ENCODE measurements at places on chromosomes 3 and 15.
A peak's percentile ranks its signal among the peaks of the same experiment; 100 is the strongest.

DNA sequence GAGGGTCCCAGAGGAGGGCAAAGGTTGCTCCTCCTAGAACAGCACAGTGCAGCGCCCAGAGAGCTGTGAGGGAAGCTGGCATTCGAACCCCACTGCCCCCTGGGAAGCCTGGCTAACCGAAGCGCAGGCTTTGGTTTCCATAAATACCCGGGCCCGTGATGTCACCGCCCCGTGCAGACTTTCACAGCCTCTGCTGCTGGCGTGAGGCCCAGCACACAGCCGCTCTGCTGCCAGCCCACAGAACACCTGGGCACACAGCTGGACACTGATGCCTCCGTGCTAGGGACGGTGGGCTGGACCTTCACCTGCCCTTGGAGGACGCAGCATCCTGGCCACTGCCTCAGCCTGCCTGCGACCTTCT, 1.0 kb downstream of the IQSEC1 start:
- DNase-seq: no peak

DNA sequence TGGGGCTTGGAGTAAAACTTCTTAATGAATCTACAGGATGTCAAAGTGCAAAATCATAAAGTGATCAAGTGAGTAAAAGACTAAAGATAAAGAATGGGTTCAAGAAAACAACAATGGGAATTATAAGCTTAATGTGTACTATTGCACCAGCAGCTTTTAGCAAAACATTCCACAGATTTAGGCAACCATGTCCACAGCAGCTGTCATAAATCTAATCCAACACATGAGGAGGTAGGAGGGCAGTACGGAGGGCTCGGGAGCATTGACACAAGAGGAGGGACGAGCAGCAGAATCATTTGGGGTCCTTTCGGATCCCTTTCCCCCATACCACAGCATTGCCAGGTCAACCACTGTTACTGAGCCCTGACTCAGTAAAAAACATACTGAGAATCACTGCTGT, 464.3 kb upstream of the WNT5A start:
- no peak for DNase-seq

DNA sequence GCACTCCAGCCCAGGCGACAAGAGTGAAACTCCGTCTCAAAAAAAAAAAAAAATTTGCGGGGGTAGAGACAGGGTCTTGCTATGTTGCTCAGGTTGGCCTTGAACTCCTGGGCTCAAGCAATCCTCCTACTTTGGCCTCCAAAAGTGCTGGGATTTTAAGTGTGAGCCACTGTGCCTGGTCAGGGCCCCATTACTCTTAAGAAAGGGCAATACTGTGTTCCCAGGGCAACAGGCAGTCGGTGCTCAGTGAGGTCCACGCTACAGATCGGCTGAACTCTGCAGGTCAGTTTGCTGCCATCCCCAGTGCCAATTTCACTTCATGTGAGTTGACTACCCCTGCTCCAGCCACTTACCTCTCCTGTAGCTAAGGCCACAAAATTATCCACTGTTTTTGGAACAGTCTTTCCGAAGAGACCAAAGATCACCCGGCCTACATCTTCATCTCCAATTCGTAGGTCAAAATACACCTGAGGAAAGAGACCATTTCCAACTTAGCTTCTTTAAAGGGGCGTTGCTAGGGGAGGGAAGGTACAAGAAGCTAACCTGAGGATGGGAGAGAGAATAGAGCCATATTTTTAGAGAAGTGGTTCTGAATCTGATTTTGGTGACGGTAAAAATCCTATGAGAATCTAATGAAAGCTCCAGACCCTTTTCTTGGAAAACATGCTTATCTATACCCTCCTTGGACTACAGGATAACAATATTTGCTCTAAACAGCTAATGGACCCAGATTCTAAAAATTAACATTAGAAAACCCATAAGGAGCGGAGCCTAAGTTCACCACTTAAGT, 939 bp downstream of the PPIB start:
- no peak for DNase-seq

DNA sequence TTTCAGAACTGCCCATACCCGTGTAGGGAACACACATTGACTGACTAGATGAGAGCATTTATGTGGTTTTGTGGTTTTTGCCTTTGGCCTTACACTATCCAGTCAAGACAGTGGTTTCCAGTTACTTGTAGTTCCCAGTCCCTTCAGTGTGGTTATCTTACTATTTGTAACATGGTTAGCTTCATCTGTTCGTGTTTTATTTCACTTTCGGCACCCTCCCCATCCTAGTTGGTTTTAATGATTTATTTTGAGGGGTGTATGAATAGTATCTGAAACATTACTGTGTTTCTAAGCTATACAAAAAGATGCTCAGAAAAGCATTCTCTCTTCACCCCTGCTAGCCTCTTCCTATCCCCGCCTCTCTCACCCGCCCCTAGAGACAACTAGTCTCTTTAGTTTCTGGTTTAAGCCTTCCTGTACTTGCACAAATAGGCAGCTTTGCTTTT, 14.1 kb downstream of the LYSMD4 start:
- DNase-seq: no peak

- DNase-seq: no peak
Measured at GRCh38 chr3:45125550-45126026, 20.6 kb downstream of the CDCP1 start.

DNA sequence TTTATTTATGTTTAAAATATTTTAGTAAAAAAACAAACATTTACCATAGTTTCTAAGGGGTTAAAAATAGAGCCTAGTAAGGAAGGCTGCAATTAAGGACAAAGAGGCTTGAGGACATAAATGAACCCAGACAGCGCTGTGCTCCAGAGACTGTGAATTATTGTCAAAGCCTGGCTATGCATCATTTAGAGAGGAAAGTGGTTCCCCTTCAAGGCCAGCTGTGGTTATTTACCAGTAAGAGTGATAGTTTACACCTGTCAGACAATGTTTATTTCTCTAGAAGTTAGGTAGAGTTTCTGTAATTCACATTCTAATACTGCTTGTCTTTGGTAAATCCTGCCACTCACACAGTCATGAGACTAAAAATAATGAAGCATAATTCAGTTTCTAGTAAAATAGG, 32.4 kb upstream of the PIK3R4 start:
- DNase-seq: no peak

- DNase-seq: no peak
Measured at GRCh38 chr3:114380233-114380651, 86.4 kb downstream of the TIGIT start.

- peak; percentile 26 for DNase-seq
Measured at GRCh38 chr15:100330221-100330620, 11.6 kb downstream of the ADAMTS17 start.

GRCh38 chr3:52385157-52385556, 59.7 kb downstream of the SEMA3G start:
- DNase-seq: no peak

DNA sequence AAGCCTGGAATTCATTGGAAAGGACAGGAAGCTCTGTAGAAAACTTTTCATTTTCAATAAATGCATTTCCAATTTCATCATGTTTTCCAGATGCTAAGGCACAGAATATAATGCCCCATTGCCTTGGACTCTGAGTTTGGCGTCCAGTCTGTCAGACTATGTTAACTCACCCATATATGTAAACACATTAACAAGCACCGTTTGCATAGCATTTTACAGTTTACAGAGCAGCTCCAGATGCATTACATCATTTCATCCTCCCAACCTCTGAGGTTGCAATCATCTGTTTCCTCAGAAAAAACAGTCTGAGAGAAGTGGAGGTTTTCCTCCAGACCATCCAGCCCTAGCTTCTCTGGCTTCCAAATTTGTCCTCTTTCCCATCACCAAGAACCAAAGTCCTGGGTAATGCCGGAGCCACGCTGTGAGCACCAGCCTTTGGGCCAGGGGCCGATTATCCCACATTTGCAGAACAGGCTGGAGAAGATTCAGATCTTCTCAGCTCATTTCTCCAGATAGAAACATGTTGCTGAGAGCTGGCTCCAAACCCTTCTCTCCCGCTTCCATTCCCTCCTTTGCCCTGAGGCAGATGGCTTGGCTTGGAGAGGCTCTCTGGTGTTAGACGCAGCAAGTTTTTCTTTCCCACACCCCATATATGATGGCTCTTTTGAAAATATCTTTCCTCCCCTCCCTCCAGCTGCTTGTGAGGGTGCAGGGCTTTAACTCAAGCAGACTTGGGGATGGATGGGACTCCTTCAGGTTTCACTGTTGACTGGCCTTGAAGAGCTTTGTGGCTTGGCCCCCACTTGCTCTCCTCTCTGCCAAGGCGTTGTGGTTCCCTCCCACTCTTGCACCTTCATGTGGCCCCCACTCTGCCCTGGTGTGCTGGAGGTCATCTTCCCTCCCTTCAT, 26.0 kb downstream of the CYP19A1 start:
- DNase-seq: no peak

- no peak for DNase-seq
Measured at GRCh38 chr3:17144665-17144993, 259.9 kb downstream of the PLCL2 start.

GRCh38 chr15:58486062-58486461, 54.3 kb downstream of the LIPC start:
- no peak for DNase-seq

DNA sequence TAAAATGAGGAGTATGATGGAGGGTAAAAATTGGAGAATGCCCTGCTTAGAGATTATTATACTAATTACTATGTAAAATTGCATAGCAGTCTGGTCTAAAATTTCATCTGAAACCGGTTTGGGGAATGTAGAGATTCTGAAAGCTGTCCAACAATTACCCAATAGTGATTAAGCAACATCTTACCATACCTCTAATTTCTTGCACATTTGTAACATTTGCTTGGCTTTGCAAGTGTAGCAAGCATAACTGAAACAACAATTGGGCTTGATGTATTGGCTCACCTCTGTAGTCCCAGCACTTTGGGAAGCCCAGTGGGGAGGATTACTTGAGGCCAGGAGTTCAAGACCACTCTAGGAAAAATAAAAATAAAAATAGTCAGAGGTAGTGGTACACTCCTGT, 17.4 kb downstream of the AADACL2 start:
- no peak for DNase-seq

- DNase-seq: no peak
Measured at GRCh38 chr15:95405447-95405846, 925.1 kb upstream of the NR2F2 start.

- DNase-seq: no peak
Measured at GRCh38 chr15:71891026-71891425, 80.7 kb downstream of the NR2E3 start.

DNA sequence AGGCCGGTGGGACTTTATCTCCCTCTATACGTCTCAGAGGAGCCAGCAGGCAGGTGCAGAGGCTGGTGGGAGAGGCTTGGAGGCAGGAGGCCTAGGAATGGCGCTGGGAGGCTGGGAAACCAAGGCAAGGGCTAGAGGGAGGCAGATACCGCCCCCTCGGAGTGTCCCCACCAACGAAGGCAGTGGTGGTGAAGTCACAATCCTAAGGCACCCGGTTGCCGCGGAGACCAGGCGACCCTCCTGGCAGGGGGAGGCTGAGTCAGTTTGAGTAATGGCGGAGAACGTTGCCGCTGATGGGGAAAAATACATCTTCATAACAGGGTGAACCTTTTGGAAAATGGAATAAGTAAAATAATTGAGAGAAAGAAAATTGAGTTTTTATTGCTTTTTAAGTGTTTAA, 29.9 kb upstream of the CACNA2D2 start:
- no peak for DNase-seq

DNA sequence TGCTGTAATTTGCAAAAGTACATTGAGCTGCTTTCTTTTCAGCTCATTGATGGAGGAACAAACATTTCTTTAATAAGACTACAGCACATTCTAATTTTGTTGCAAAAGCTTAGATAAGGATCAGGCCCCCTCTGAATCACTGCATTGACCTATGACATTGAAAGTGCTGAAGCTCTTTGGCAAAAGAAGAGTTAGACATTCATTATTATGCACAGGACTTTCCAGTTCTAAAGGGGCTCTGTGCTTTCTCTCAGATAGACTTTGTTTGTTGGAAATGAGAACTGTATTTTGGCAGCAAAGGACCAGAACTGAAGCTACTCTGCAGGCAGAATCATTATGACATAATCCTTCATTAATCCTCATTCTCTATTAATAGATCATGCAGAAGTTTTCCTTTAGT, 252.9 kb upstream of the SOX2 start:
- DNase-seq: no peak

DNA sequence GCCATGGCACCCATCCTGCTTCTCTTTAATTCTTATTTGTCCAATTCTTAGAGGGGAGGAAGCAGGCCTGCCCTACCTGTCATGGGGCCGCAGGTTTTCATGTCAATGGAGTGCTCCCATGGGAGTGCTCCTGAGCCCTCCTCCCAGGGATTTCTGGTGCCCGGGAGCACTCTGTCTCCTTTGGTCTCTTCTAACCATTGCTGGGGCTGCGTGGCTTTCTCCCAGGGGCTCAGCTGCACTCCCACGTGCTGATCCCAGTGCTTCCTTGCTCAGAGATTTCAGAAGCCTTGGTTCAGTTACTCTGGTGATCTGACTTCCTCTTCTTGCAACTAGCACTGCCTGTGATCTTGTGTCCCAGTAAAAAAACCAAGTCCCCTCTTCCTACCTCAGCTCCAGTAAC, 68.0 kb upstream of the ARL8B start:
- no peak for DNase-seq

GRCh38 chr3:127062926-127063325, 80.0 kb downstream of the PLXNA1 start:
- DNase-seq: no peak

DNA sequence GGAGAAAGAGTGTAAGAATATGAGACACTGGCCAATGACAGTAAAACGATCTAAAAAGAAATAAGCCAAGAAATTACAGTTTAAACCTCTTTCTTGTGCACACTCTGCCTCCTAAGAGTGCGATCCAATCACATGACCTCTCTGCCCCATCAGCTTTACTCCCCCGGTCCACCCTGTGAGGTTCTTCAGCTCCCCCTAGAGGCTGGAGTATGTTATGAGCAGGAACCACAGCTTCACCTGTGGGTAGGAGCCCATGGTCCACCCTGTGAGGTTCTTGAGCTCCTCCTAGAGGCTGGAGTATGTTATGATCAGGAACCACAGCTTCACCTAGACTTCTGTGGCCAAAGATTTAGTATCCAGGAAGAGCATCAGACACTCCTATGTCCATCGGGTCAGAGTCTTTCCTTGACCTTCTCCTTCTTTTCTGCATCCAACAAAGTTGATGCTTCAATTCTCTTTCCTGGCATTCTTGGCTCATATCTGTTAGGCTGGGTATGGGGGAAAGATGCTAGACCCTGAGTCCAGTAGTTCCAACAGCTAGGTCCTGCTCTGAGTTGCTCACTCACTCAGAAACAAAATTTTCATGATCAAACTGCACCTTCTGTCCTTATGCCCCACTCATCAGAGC, 164.0 kb downstream of the MINAR1 start:
- DNase-seq: peak; percentile 5

DNA sequence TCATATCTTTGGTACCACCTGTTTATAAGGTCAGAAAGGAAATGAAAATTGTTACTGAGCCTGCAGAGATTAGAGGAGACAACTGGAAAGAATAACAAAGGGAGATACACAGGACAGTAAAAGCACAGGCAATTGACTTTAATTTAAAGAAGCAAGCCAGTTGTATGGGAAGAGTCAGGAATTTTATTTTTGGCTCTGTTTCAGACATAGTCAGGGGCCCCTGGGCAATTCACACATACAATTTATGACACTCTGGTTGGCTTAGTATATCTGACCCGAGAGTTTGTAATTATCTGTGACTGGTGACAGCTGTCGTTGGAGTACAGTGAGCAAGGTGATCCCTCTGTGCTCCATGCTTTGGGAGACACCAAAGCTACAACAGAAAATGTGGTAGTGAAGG, 591.9 kb upstream of the NECTIN3 start:
- no peak for DNase-seq
